ENCODE measurements at places on chromosomes 5 and 9.
A peak's percentile ranks its signal among the peaks of the same experiment; 100 is the strongest.

GRCh38 chr5:53480416-53481158, at the start of gene FST:
FST (plus strand) TSS chr5:53480629; CDS start chr5:53480792, 163 bp downstream.
- DNase-seq, result peak; percentile 78

DNA sequence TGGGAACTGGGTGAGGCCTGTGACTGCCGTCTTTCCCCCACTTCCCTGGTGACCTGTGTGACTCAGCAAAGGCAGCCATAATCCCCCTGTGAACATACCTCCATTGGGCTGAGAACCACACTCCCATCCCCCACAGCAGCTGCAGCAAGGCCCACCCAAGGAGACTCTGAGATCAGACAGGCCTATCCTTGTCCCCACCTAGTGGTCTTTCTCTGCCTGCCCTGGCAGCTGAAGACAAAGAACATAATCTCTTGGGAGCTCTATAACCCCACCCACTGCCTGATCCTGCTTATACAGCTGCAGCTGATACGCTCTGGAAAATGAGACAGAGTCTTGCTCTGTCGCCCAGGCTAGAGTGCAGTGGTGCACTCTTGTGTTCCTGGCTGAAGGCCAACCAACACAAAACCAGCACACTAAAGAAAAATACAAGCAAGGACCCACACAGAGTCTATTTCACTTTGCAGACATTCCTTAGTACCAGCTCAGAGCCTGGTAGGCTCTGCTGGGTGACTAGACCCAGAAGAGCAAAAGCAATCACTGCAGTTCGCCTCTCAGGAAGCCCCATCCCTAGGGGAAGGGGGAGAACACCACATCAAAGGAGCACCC, 106.7 kb downstream of the MCTP1 start:
- peak; percentile 70 for DNase-seq

- no peak for DNase-seq
Measured at GRCh38 chr5:145429170-145429569, 406.0 kb downstream of the PRELID2 start.

DNA sequence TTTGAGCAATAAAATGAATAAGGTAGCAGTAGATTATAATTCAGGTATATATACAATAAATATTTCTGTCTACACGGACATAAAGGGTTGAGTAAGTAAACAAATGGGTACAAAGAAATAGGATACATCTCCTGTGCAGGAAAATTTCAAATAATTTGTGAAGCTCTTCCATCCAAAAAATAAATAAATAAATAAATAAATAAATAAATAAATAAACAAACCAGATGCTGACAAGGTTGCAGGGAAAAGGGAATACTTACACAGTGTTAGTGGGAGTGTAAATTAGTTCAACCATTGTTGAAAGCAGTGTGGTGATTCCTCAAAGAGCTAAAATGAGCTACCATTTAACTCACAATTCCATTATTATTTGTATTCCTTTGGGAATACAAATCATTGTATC, 227.3 kb upstream of the CDH18 start:
- no peak for DNase-seq

- no peak for DNase-seq
Measured at GRCh38 chr9:6780690-6781089, 22.9 kb downstream of the KDM4C start.

- DNase-seq, result no peak
Measured at GRCh38 chr9:1173211-1173610, 123.1 kb downstream of the DMRT2 start.

DNA sequence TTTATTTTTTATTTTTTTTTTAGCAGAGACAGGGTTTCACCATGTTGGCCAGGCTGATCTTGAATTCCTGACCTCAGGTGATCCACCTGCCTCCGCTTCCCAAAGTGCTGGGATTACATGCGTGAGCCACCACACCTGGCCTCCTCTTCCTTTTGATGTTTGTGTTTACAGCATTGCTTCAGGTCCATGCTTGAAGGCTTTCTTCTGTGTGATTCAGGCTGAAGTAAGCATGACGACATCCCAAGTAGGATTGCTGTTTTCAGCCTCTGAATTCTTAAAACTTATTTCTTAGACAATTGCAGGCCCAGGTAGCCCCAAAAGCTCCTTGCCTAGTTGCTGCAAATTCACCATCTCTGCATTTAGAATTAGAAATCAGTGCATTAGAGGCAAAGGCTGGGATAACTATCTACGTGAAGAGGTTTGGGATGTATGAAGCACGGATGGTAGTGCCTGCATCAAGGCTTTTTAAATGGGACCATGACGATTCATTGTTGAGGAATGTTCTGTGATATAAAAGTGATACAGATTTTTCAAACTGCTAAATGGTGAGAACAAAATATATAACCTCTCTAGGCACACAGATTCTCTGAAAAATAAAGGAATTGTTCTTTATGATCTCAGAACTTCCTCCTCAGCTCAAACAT, 3.0 kb upstream of the ETF1 start:
- no peak for DNase-seq

DNA sequence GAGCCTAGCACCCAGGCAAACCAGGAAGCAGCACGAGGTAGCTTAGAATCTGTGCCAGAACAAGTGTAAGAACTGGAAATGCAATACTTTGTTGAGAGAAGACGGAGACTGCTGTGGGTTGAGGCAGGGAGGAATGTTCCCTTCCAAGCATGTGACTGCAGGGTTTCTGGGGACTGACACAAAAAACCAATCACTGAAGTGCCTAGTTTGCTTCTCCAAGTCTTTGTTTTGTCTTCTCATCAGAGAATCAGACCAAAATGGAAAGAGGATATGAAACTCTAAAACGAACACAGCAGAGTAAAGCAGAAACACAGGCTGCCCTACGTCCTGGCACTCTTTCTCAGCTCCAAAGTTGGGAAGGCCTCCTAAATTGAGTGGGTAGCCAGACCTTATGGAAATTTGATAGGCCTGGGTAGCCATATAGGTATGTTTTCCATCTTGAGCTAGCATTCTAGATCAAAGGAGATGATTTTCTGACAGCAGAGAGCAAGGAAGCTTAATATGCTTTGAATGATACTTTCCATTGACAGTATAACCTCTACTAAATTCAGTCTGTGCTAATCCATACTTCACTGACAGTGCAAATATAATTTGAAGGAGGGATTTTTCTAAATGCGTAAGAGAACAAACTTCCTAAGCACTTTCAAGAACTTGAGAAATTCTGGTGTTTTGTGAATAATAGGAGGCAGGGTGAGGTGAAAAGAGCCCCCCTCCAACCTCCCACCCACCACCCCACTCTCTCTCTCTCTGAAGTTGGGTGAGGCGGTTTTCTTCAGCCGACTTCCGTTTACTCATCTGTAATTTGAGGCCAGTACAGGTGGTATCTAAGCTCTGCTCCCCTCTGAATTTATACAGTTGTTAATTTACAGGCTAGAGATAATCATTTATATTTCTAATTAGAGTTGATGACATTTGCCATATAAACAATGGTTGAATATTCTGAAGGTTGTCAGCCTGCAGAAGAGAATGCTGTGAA, 5.5 kb downstream of the ADRB2 start:
- DNase-seq, result no peak

- DNase-seq, result no peak
Measured at GRCh38 chr5:66967102-66967501, 229.5 kb downstream of the CD180 start.

DNA sequence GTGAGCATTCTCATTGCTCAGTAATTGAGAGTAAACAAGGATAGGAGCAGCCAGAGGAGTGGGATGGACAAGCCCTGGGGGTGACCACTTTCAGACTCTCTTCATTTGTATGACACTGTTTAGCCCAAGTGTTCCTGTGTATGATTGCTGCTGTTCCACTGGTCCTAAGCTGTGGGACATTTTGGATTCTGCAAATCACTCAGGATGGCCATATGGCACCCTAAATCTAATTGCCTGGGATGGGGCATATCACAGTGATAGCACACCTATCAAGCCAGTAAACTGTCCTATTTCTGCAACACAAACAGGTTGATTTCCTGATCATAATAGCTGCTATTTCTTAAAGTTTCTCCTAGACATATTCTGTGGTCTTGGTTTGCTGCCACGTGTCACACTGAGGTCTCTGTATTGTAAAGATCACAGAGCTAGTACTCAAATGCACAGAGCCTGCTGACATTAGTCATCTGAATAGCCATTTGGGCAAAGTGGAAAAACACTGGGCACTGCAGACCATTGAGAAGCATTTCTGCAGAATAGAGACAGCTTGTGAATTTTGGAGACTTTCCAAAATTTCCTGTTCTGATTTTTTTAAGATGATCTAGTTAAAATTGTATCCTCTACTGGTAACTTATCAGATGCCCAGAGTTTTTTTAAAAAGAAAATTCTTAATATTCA, 320.2 kb downstream of the RFX3 start:
- DNase-seq, result no peak

DNA sequence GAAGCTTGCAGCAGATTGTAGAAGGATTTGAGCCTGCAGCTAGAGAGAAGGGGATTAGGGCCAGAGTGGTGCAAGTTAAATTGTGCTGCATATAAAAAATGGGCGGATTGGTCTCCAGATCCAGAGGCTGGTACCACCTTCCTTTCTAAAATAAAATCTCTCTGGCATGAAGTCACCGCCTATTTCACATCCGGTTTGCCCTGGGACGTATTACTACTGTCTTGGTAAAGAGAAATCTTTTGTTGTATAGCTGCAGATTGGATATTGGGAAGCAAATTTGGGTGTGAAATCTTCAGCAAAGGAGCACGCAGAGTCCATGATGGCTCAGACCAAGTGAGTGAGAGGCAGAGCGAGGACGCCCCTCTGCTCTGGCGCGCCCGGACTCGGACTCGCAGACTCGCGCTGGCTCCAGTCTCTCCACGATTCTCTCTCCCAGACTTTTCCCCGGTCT, at the start of gene GABRA1:
Gene GABRA1 (plus strand): TSS at position 180 of the 451 bp plus-strand sequence. CDS start 2,691 bp downstream, outside the sequence.
- DNase-seq, result no peak

DNA sequence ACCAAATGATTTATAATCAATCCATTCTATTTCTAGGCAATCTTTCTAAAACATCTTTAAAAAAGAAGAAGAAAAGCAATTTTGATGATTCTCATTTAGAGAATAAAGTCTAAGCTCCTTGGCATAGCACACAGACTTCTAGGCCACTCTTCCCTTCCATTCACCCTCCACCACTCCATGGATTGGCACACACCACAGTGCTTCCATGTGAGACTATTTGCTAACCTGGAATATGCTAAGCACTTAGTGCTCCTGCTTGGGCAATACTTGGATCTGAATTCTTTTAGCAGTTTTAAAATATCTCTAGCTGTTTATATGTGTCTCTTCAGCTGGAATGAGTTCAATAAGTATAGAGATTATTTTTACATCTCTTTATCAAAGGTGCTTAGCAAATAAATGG, 177.6 kb upstream of the FBXL7 start:
- DNase-seq, result no peak

DNA sequence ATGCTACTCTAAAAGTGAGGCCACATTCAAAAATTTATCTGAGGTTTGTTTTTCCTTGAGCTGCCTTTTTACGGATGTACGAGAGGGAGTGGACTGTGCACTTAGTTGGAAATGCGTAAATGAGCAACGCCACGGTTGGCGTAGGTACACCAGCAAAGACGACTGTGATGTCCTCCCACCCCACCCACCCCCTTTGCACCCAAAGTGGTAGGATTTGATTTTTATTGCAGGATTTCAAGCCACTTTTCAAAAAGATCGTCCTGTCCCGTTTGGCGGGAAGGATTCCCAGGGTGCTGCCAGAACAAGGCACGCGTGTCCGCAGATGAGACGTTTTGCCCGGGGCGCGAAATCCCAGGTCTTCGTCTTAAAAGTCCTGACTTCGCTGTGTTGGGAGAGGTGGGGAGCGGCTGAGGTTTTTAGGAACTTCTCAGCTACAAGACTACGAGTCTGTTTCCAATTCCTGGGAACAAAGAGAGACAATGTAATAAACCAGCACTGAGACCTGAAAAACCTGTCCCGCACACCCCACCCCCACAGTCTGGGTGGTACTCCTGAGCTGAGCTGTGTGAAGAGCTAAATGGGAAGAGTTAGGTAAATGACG, 1.0 kb upstream of the TLE1 start:
- DNase-seq, result no peak

GRCh38 chr5:36304095-36304805, 2.5 kb upstream of the RANBP3L start:
- DNase-seq, result no peak

GRCh38 chr5:74177961-74178360, 462.6 kb downstream of the ENC1 start:
- no peak for DNase-seq

DNA sequence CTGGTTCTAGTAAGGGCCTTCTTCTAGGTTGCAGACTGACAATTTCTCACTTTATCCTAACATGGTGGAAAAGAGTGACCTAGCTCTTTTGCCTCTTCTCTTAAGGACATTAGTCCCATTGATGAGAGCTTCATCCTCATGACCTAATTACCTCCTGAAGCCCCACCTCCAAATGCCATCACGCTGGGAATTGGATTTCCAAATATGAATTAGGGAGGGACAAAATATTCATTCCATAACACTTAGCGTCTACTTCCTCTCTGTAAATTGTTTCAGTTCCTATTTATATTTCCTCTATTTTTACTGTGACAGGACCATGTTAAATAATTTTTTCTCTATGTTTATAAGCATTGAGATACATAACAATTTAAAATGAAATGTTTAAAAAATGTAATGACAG, 408.8 kb downstream of the CDH10 start:
- no peak for DNase-seq

- DNase-seq, result no peak
Measured at GRCh38 chr5:154519359-154519758, 41.3 kb upstream of the HAND1 start.

DNA sequence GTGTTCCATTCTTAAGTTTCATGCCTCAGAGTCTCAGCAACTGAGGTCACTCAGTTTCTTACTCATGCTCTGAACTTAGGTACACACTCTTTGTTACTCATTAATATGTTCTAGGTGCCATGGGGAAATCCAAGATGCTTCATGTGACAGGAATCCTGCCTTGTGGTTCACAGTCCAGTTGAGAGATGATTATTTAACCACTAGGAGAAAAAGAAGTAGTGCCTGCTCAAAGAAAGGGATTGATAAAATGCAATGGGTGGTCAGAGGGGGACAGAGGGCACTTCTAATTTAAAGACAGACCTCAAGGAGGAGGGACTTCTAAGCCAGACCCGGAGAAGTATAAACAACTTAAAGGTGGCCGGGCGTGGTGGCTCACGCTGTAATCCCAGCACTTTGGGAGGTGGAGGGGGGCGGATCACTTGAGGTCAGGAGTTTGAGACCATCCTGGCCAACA, 69.0 kb downstream of the UGCG start:
- no peak for DNase-seq

DNA sequence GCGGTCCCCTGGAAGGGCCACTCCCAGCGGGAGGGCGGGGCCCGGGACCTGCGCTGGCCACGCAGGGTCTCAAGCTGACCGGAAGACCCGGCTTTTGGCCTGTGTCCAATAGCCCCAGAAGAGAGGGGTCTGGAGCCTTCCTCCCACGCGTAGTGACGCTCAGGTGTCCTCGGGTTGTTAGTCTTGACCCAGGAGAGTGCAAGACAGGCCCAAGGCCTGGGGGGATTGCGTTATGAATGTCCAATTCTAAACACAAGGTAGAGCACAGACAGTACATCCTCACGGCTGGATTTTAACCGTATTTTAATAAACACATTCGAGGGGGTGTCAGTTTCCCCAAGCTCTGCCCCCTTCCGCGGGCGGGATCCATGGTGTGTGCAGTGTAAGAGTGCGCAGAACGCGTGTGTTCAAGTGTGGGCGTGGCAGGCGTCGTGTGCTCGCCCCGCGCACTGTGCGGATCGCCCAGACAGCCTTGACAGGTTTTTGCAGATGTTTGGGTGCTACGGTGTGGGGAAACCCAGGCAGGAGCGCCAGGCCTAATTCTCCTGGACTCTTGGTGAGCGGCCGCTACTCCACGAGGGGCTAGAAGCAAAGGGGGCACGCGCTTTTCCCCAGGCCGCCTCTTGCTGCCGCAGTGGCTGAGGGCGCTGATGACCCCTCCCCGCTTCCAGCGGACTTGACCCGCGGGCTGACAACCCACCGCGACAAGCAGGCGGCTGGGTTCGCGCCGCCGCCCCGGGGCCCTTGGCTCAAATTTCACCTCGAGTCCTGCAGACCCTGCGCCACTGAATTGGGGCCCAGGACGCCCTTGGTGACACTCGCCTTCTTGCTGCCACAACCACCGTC, 6.1 kb upstream of the DMRT3 start:
- no peak for DNase-seq

All from H1 (cell line).